Glutamatergic neuron (in vitro differentiated cells): ENCODE measurements at places on chromosomes 3 and 15. TPM values are rescaled to one million over a fixed set of nuclear protein-coding genes. Genes with fewer than 3 reads are reported as not detected.

ECE2 gene
- total RNA-seq: 1.6 TPM

PRTG gene
- 19.4 TPM for total RNA-seq

TMIE gene
- total RNA-seq: not detected

CCR4 gene
- total RNA-seq: not detected

PLA2G4E gene
- 1.0 TPM for total RNA-seq

ZNF620 gene
- total RNA-seq: 18.6 TPM

CDHR4 gene
- not detected for total RNA-seq

NUDT16 gene
- total RNA-seq: 51.1 TPM

PLCL2 gene
- 71.1 TPM for total RNA-seq

ADGRG7 gene
- not detected for total RNA-seq

SI gene
- not detected for total RNA-seq

DAZL gene
- 0.51 TPM for total RNA-seq

KLHL24 gene
- total RNA-seq: 152 TPM

STRIT1 gene
- total RNA-seq: not detected

COL7A1 gene
- total RNA-seq: 62.0 TPM

AVEN gene
- total RNA-seq: 13.8 TPM

PARP15 gene
- total RNA-seq: 0.29 TPM

NKIRAS1 gene
- total RNA-seq: 12.6 TPM

C3orf22 gene
- not detected for total RNA-seq

IL17RB gene
- total RNA-seq: 0.78 TPM

RAD54L2 gene
- 64.3 TPM for total RNA-seq

CPLX3 gene
- total RNA-seq: 0.32 TPM

CPEB1 gene
- 15.2 TPM for total RNA-seq

FBXW12 gene
- 0.66 TPM for total RNA-seq

IL5RA gene
- total RNA-seq: not detected

ANKRD34C gene
- not detected for total RNA-seq

QTRT2 gene
- 16.2 TPM for total RNA-seq

SCAANT1 gene
- total RNA-seq: not detected

CAMK1 gene
- 8.2 TPM for total RNA-seq

PODXL2 gene
- 139 TPM for total RNA-seq

BHLHE40 gene
- total RNA-seq: 0.22 TPM

KCNMB2 gene
- 0.47 TPM for total RNA-seq

EHD4 gene
- total RNA-seq: 4.0 TPM

FANCD2OS gene
- not detected for total RNA-seq

EEF1AKMT4 gene
- 1.7 TPM for total RNA-seq

C2CD4B gene
- total RNA-seq: not detected

LYZL4 gene
- total RNA-seq: not detected

FES gene
- 3.3 TPM for total RNA-seq

CHRM5 gene
- not detected for total RNA-seq

A4GNT gene
- total RNA-seq: not detected

CHL1 gene
- 35.5 TPM for total RNA-seq

NAALADL2 gene
- 1.6 TPM for total RNA-seq

CCNB2 gene
- total RNA-seq: 13.1 TPM

QARS1 gene
- total RNA-seq: 266 TPM

BCHE gene
- total RNA-seq: 4.0 TPM

RBM15B gene
- 52.5 TPM for total RNA-seq
